ENCODE measurements at places on chromosomes 16 and 17.

- DNase-seq, result no peak
Observed at GRCh38 chr17:77499699-77500435, 359.1 kb downstream of the SEC14L1 start.

DNA sequence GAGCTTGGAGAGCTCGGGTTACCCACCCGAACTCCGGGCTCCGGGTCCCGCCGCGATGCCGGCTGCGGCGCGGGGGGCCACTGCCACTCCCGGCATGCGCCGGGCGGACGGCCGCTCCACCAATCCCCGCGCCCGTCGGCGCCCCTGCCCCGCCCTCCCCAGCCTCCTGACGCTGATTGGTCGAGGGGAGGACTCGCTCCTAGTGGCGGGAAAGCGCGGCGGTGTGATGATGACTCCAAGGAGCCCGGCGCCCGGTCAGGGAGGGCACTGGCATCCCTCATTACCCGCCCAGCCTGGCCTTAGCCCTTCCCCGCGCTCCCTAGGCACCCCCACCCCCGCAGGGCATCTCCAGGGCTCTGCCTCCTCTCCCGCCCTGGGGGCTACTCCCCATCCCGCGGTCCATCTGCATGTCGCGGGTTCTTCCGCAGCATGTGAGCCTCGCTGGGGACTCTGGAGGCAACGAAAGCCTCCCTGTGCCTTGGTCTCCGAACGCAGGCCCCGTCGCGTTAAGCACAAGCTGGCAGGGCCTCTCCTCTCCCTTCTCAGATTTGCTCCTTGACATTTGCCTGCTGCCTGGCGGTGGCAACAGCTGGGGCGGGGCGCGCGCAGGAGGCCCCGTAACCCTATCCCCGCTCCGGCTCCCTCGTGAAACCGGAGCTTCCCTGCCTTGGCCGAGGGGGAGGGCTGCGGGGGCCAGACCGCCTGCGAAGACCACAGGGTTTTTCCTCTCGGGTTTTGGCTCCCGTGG, 1.7 kb downstream of the ATP2A1 start:
- DNase-seq, result no peak

GRCh38 chr16:68644296-68644695, 814 bp upstream of the CDH3 start:
- no peak for DNase-seq

GRCh38 chr17:82952019-82952418, 112.2 kb upstream of the ZNF750 start:
- no peak for DNase-seq

DNA sequence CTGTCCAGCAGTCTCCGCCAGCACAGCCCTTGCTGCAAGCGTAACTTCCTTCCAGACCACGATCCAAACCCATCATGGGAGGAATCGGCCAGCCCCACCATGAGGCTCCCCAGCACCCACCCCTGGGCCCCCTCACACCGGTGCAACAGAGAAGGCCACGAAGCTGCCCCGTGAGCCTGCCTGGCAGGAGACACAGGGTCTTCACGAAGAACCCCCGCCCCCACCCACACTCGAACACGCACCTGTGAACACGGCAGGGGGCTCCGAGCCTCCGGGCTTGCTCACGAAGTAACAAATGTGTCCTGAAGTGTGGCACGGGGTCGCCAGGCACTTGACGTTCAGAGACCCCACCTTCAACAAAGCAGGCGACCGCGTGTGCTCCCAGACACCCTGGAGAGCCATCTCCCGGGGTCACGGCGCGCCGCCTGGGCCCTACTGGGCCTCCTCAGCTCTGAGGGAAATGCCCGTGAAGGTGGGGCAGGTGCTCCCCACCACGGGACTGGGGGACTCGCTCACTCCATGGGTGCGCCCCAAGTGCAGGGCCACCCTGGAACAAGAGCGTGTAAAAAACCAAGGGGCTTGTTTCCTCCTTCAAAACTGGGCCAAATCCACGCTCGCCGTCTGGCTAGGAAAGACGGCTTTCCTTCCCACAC, 7.6 kb downstream of the HAGH start:
- no peak for DNase-seq

GRCh38 chr17:11996722-11997146, 541 bp downstream of the ZNF18 start:
- no peak for DNase-seq

DNA sequence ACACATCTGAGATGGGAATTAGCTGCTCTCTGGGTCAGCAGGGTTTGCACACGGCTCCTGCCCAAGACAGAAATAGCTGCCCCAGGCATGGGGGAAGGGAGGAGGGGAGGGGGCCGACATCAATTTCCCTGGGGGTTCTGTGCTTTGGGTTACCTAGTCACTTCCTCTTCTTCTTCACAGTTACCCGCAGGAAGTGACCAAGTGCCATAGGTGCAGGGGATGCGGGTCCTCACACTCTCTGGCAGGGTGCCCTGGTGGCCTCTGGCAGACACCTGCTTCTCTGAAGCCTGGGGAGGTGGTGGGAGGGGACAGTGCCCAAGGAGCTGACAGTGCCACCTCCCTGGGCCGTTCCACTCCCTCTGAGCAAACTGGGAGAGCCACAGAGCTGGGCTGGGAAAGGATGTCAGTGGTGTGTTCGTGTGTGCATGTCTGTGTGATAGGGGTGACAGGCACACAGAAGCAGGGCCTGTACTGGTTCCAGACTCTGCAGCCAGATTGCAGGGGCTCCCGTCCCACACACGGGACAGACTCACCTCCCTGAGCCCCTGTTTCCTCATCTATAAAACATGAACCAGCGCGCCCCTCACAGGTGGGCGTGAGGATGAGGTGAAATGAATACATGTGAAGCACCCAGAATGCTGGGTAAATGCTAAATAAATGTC, 18.2 kb downstream of the SCN4A start:
- DNase-seq, result no peak

- DNase-seq, result no peak
Observed at GRCh38 chr17:39131616-39132015, 19.8 kb downstream of the PLXDC1 start.

GRCh38 chr16:56491657-56492261, 28.1 kb downstream of the BBS2 start:
- no peak for DNase-seq

DNA sequence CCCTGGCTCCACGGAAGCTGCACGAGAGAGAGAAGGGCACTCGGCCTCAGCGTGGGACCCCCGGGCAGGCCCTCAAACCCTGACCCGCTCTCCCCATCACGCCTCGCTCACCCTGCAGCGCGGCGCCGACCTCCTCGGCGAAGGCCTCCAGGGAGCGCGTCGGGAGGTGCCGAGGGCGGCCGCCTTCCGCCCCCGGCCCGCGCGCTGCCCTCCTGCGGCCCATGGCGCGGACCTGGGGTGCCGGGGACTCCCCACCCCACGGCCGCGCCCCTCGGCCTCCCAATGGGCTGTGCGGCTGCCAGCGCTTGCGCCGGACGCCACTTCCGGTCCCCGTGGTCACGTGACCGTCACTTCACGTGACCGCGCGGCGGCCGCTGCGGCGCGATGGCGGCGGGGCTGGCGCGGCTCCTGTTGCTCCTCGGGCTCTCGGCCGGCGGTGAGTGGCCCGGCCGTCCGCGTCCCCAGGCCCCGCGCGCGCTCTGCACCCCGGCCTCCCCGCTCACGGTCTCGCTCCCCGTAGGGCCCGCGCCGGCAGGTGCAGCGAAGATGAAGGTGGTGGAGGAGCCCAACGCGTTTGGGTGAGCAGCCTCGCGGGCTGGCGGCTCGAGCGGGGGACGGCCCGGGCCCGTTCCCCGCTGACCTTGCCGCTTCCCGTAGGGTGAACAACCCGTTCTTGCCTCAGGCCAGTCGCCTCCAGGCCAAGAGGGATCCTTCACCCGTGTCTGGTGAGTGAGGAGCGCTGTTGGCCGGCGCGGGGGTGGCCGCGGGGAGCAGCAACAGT, at the start of the genes GNPTG and TSR3:
GNPTG (plus strand) TSS at position 350 of the 781 bp plus-strand sequence; CDS start at position 385, 35 bp downstream.
TSR3 (minus strand) TSS at position 297 of the 781 bp plus-strand sequence; CDS start at position 223, 74 bp downstream.
- no peak for DNase-seq

DNA sequence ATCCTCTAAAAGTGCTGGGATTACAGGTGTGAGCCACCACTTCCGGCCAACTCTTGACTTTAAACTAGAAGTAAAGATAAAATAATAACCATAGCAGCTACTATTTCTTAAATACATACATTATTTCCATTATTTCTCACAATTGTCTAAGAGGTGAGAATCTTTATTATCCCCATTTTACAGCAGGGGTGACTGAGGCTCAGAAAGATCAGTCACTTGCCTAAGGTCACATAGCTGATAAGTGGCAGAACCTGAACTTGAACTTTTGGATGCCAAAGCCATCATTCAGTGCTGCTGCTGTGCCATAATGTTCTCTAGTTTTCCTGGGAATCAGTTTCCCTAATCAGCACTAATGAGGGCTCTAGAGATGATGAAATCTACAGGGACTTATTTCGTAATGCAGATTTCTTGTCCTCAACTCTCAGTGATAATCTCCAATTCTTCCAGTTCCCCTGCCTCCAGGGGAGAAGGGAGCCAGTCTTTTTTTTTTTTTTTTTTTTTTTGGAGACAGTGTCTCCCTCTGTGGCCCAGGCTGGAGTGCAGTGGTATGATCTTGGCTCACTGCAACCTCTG, 25.2 kb upstream of the GPRC5B start:
- DNase-seq, result no peak

DNA sequence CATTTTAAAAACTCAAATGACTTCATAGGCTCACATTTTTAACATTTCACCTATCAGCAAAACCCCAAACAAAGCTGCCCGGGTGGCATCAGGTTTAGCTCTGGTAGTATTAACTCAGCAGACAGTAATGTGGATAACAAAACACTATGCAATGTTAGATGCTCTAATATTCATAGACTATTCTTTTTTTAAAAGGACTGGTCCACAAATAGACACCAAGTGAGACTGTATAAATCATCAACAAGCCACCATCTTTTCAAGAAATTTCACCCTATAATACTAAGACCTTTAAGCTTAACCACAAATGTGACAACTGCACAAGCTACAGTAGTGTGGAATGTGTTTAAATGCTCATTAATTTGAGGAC, 20.2 kb downstream of the SNN start:
- no peak for DNase-seq

DNA sequence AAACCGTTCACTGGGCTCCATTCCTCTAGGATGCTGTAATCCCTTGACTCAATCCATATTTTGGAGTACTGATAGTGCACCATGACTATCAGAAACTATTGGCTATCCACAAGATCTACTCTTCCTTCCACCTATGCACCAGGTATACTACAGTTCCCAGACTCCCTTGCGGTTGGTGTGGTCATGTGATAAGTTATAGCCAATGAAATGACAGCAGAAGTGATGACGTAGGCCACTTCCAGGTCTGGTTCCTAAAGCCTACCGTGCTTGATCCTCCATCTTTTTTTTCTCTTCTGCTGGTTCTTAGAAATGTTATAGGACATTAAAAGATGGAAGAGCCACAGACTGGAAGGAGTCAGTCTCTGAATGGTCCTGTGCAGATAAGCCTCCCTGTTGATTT, 278.8 kb upstream of the C16orf82 start:
- DNase-seq, result no peak

DNA sequence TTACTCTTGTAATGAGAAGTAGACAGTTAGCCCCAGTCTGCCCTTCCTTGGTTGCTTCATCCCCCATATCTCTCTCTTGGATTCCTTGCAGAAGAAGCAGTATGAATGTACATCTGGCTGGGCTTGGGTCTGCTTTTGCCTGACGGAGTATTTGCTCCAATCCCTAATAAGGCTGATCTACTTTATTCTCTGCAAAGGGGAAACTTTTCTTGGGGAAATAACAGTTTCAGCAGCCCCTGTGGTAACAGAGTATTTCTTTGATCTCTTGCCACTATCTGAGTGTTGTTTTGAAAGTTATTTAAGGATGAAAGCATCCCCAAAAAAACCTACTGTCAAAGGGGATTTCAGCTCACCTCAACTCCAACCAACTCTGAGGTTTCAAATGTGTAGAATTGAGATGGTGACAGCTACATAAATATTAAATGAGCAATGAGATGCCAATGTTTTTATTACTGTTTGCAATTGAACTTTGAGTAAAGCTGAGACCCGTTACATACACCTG, 168.9 kb upstream of the NOG start:
- DNase-seq, result no peak

- DNase-seq, result no peak
Observed at GRCh38 chr17:77558846-77559626, 399.5 kb upstream of the TNRC6C start.

- no peak for DNase-seq
Observed at GRCh38 chr16:48959204-48959603, 322.4 kb downstream of the CBLN1 start.

DNA sequence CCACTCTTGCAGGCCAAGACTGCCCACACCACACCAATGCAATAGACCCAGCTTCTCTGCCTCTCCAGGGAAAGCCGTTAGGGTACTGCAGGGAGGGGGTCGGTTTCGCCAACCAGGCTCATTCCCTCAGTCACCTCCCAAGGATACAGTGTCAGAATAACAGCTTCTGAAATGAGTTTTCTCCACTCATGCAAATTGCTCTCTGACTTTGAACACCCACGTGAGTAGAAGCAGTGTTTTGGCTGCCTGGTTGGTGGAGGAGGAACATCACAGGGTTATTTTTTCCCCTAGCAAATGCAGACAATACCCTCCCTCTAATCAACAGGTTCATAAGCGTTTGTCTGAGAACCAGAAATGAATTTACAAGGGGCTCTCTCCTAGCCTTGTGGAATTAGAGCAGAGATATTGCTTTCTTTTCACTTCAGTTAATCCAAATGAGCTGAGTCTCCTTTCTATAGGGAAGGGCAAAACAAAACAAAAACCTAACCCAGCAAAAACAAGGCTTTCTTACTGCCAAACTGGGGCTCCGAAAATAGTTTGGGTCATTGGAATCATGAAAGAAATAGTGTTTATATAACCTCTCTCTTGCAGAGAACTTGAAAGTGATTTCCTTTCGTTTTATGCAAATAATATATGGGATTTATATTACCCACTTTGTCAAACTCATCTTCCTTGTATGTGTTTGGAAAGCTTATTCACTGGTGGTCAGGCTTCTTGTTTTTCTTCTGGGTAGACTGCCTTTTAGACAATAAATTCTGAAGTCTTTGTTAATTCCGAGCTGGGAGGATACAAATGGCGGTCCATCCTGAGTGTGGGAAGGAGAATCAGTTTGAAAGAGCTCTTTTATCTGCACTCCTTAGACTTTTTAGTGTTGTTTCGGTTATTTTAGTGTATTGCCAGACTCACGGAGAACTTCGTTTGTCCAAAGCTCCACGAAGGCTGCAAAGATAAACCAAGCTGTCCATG, 229.9 kb downstream of the MSI2 start:
- DNase-seq, result no peak

DNA sequence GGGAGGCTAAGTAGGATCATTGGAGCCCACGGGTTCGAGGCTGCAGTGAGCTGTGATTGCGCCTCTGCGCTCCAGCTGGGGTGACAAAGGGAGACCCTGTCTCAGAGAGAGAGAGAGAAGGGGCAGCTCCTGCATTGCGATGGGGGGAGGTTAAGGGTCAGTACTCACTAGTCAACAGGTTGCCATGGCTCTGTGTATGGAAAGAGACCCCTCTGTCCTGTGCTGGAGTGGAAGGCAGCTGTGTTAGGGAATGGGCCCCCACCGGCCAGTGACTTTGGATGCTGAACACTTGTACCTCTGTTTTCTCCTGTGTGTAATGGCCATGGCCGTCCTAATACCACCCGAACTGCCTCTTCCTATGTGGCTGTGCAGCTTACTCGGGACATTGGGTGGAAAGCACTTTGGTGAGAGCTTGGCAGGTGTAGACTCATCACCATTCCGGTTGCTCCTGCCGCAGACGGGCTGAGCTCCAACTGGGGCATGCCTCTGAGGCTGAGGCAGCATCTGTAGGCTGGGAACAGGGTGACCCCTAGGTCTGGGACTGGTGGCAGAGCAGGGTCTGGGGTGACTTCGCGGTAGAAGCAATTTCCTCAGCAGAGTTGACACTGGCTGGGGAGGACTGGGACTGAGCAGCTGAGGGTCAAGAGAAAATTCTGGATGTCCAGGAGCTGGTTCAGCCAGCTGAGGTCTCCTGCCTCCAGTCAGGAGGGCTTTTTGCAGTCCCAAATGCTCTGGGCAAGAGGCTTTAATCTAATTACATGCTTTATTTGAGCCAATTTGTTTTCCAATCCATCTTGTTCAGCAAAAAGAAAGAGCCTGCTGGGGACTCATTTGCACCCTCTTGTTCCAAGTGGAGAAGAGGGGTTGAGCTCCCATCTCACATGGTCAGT, 184.5 kb downstream of the NTN1 start:
- no peak for DNase-seq
